AG04450 (cell line): ENCODE measurements at places on chromosomes 4 and X.
A peak's percentile ranks its signal among the peaks of the same experiment; 100 is the strongest.

DNA sequence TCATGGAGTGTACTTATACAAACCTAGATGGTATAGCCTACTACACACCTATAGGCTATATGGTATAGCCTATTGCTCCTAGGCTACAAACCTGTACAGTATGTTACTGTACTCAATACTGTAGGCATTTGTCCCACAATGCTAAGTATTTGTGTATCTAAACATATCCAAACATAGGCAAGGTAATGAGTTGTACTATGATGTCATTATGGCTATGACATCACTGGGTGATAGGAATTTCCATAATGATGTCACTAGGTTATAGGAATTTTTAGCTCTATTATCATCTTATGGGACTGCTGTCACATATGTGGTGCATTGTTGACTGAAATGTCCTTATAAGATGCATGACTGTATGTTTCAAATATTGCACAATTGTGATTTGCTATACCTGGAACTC is 5.5 kb upstream of the PAGE1 start:
- DNase-seq = no peak

GRCh38 chrX:111145878-111146277 is 49.9 kb downstream of the PAK3 start:
- DNase-seq = no peak

DNA sequence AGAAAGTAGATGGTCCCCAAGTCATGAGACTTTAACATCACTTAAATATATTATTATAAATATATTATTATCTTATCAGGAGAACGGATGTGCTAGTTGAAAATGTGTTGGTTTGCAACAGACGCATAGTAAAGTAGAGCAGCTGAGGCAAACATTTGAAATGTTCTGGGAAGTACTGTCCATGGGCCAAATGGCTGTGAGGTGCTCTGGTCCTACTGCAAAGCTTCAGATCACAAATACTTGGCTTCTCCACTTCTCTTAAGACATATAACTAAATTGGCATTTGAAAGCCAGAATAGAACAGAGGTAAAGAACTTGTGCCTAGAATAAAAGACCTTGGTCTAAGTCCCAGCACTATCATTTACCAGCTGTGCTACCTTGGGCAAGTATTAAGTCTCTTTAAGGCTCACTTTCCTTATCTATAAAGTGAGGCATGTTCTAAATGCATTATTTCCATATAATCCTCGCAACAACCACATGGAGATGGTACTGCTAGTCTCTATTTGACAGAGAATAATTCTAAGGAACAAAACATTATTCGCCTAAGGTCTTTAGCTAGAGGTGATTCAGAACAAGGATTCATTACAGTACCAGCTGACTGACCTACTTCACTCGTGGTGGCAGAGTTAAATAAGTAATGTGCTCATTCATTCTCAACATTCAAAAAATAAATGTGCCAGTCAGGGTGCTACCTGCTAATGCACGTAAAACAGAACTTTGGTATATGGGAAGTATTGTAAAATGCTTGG is 297.1 kb downstream of the PPP3CA start:
- DNase-seq = no peak

GRCh38 chr4:87732033-87732765 is 67.2 kb upstream of the IBSP start:
- DNase-seq = no peak

GRCh38 chr4:15149839-15150592 is 147.7 kb downstream of the CPEB2 start:
- peak; percentile 46 for DNase-seq

- DNase-seq = peak; percentile 33
Measured at GRCh38 chr4:189022440-189023035, 883.3 kb downstream of the TRIML1 start.

GRCh38 chrX:52271206-52271605 is 86.5 kb downstream of the MAGED4 start:
- DNase-seq = no peak

DNA sequence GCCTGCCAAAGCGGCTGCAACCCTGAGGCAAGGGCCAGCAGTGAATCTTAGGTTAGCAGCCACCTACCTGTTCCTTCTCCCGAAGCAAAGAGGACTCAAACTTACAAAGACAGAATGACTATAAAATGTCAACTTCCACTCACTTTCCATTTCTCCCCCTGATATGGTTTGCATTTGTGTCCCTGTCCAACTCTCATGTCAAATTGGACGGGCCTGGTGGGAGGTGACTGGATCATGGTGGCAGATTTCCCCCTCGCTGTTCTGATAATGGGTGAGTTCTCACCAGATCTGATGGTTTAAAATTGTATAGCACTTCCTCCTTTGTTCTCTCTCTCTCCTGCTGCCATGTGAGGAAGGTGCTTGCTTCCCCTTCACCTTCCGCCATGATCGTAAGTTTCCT is 35.3 kb upstream of the TMEM154 start:
- no peak for DNase-seq

- DNase-seq = no peak
Measured at GRCh38 chr4:21991050-21991449, 42.5 kb upstream of the KCNIP4 start.

DNA sequence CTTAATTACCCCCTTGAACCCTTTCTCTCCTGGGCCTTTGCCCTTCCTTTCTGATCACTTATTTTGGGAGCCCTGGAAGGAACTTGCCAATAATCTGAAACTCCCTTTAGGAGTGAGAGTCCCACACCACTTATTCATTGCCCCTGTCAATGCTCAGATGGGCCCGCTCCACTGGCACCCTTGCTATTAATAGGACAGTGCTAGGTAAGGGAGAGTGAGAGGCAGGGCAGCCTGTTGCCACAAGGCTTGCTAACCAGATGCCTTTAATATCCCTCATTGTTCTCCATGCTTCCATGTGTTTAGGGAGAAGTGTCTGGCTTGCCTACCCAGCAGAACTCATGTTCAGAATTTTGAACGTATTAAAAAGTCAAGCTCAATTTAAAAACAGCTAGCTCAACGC is 1.7 kb upstream of the NHS start:
- no peak for DNase-seq

DNA sequence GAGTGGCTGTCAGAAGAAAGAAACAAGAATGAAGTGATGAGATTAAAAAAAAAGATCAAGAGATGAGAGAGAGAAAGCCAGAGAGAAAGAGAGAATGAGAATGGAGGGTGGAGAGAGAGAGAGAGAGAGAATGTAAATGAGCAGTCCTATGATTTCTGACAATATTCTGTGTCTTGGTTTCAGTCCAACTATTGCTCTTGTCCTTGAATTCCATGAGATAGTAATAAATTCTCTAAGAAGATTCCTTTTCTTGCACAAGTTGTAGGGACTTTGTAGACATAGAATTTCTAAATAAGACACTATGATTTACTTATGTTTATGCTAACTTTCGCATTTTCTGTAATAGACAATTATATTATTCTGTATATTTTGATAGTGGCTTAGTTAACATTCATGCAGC is 149.6 kb upstream of the CTSO start:
- no peak for DNase-seq

DNA sequence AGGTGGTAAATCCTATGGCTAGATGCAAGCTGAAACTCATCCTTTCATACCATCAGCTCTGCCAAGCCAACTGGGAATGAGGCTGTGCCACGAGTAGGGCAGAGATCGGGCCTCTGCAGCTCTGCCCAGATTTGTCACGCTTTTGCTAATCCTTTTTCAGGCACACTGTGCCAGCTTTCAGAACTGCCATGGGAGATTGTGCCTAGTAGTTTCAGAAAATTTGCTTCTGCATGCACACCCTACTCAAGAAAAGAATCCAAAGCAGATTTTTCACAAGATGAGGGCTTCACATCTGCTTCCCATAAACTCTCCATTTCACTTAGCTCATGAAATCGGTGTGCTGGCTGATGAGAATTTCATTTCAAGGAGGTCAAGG is 3.3 kb upstream of the ADH7 start:
- DNase-seq = no peak

GRCh38 chr4:175536852-175537453 is 275.1 kb downstream of the GPM6A start:
- DNase-seq = peak; percentile 8

DNA sequence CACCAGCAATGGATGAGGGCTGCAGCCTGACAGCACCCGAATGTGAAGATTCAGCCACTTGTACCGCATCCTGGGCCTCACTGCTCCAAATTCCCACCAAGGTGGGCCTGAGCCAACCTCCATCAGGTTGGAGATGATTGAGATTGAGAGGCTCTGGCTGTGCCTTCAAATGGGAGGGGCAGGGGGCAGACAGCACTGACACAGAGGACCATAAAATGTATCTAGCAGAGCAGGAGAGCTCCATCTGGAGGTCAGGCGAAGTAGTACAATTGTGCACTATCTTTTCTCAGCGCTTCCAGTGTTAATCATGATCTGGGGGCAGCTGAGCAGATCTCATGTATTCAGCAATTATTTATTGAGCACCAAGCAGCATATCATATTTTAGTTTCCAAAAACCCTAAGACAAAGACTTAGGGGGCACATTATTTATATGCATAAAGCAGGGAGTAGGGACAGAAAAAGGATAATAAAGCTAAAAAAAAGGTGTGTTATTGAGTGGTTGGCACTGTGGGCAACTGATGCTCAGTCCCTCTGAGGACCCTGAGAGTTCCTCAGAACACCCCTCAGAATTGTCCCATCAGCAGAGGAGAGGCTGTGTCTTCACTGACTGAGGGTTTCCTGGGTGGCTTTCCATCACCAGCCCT is 31.6 kb upstream of the C1QTNF7 start:
- no peak for DNase-seq

GRCh38 chr4:177322881-177323280 is 13.2 kb downstream of the NEIL3 start:
- no peak for DNase-seq

- no peak for DNase-seq
Measured at GRCh38 chrX:19592952-19593351, 77.6 kb upstream of the MAP3K15 start.

GRCh38 chr4:162356181-162356580 is 192.4 kb upstream of the FSTL5 start:
- no peak for DNase-seq

DNA sequence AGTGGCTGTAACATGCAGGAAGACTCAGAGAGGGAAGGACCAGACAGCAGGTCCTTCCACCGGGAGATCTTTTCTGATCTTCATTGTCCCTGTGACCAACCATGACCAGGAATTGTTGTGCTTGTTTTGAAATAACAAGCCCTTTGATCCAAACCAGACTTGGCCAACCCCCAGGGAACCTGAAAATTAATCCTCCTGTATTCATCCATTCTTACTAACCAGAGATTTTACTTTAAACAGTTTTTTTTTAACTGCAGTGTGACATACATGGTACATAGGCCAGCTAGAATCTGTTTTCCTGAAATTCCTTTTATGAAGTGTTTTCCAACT is 4.0 kb downstream of the WFS1 start:
- no peak for DNase-seq

DNA sequence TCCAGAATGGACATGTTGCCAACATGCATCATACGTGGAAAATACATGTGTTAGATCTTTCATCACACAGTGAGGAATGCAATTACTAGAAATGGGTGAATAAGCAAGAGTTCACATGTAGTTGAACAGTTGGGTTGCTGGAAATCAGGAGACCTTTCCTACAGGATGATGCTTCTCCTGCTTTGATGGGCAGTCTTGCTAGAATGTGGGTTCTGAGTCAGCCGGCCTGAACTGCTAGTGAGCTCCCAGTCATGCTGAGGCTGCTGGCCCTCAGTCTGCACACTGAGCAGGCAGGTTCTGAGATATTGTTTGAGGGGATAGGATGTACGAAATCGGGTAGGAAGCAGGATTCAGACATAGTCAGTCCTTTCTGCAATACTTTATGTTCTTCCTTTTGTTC is 20.2 kb downstream of the MSL3 start:
- no peak for DNase-seq

DNA sequence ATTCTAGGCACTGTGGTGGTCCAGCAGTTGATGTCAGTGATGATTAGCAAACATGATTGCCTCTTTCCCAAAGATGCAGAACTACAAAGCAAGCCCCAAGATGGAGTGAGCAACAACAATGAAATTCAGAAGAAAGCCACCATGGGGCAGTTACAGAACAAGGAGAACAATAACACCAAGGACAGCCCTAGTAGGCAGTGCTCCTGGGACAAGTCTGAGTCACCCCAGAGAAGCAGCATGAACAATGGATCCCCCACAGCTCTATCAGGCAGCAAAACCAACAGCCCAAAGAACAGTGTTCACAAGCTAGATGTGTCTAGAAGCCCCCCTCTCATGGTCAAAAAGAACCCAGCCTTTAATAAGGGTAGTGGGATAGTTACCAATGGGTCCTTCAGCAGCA is 365.3 kb downstream of the MAPK10 start:
- DNase-seq = no peak

DNA sequence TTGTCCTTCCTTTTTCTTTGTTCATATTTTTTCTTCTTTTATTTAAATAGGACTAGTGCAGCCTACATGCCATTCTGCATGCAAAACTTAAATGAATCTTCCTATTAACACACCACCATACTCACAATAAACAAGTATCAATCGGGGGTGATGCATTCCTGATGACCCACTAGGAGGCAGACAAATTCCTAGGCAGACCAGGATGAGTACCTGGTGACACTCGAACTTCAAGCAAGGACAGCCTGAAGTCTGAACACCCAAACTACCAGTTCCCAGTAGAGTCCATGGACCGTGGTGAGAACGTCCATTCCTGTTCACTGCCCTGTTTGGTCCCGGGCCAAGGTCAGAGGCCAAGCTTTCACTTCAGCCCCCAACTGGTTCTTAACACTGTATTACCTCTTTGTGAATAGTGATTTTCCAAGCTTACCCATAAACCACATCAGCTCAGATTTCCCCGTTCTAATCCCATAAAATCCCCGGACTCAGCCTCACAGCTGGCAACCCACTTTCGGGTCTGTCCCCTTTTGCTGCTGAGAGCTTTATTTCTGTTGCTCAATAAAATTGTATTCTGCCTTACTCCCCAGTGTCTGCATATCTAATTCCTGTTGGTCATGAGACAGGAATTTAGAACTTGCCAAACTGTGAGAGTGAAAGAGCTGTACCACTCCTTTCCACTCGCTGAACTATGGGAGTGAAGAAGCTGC is 1286.6 kb downstream of the FSTL5 start:
- no peak for DNase-seq

GRCh38 chrX:6695717-6696116 is 160.8 kb upstream of the VCX3A start:
- no peak for DNase-seq

- DNase-seq = no peak
Measured at GRCh38 chr4:37946503-37947179, 13.6 kb upstream of the PTTG2 start.

DNA sequence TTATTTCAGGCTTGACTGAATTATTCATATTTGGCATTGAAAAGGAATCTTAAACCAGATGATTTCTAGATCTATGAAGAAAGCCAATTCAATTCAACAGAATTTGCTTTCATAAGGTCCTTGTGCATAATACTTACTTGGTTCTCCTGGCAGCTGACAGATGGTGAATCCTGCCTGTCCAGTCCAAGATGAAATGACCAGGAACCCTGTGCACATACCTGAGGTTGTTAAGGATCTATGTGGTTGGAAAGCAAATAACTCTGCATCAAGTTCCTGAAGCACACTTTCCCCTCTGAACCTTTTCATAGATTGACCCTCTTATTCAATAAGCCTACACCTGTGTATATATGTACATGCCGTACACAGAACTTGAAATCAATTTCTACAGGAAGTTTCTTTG is 562.7 kb downstream of the PPARGC1A start:
- DNase-seq = no peak

- peak; percentile 41 for DNase-seq
Measured at GRCh38 chr4:47349326-47349725, 114.2 kb downstream of the COMMD8 start.

GRCh38 chrX:72308209-72308565 is 2.5 kb upstream of the CITED1 start:
- no peak for DNase-seq

GRCh38 chr4:93947286-93947685 is 118.7 kb downstream of the ATOH1 start:
- DNase-seq = no peak

GRCh38 chr4:4267981-4268380 is 20.0 kb upstream of the TMEM128 start:
- no peak for DNase-seq
